ENCODE measurements at places on chromosomes 5 and 9.
A peak's percentile ranks its signal among the peaks of the same experiment; 100 is the strongest.

- no peak for DNase-seq
These were observed 305.1 kb upstream of the SGCD start for GRCh38 chr5:156021866-156022265.

DNA sequence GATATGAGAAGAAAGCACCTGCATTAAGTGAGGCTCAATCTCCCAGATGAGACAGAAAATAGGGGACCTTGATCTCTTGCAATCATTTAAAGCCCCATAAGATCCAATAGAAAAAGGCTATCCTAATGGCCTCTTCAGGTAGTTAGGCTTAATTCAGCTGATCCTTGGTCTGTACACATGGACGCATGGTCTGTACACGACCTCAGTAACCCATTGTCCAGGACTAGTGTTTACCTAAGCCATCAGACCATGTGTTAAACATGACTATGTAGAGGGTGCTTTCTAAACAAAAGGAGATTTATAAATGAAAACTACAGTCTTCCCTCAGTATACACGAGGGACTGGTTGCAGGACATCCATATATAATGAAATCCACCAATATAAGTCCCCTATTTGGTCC, 7.5 kb downstream of the MARCHF3 start:
- DNase-seq, result no peak

DNA sequence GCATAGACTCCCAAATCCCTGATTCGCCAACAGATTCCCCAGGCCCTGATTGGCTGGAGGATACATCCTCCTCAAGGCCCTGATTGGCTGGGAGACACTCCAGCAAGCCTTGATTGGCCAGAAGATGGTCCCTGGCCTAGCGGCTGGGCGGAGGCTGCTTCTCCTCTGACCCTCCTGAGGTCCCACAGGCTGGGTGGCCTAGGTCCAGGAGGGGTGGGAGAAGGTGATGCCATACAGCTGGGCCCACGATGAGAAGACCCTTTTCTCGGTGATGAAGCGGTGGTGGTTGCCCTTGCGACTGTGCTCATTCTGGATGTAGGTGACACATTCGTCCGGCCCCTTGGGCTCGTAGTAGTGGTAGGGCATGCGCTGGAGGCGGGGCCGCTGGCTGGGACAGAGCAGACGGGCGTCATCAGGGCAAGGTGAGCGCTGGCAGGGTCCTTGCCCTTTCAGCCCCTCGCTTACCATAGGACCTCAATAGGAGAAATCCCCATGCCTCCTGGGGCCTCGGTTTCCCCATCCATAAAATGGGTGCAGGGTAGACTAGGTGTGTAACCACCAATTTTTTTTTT, 9.0 kb upstream of the AK1 start:
- no peak for DNase-seq

DNA sequence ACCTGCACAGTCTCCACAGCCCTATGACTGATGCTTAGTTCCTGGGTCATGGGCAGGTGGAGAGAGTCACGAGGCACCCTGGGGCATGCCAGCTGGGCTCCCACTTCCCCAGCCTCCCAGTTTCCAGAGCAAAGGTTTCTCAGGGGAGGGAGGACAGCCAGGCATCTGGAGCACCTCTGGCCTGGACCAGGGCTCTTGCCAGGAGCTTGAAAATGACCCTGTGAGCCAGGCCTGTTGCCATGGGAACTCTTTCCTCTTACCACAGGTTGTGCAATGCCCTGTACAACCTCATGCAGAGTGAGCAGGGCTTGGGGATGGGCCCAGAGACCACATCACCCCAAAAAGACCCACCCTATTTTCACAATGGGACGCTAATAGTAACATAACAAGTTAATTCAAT, 113.1 kb downstream of the PSD2 start:
- no peak for DNase-seq

GRCh38 chr5:140246378-140247122, 56.4 kb downstream of the PFDN1 start:
- DNase-seq, result no peak

DNA sequence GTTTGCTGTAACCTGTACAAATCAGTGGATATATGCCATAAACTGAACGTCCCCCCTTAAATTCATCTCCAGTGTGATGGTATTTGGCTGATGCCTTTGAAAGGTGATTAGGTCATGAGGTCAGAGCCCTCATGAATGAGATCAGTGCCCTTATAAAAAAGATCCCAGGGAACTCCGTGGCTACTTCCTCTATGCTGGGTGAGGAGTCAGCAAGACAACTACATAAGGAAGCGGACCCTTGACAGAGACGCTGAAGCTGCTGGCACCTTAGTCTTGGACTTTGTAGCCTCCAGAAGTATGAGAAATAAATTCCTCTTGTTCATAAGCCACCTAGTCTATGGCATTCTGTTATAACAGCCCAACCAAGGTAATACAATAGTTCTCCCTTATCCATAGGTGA, 215.1 kb upstream of the ZNF608 start:
- no peak for DNase-seq

GRCh38 chr9:118463419-118463818, 759.2 kb downstream of the TLR4 start:
- DNase-seq, result no peak

DNA sequence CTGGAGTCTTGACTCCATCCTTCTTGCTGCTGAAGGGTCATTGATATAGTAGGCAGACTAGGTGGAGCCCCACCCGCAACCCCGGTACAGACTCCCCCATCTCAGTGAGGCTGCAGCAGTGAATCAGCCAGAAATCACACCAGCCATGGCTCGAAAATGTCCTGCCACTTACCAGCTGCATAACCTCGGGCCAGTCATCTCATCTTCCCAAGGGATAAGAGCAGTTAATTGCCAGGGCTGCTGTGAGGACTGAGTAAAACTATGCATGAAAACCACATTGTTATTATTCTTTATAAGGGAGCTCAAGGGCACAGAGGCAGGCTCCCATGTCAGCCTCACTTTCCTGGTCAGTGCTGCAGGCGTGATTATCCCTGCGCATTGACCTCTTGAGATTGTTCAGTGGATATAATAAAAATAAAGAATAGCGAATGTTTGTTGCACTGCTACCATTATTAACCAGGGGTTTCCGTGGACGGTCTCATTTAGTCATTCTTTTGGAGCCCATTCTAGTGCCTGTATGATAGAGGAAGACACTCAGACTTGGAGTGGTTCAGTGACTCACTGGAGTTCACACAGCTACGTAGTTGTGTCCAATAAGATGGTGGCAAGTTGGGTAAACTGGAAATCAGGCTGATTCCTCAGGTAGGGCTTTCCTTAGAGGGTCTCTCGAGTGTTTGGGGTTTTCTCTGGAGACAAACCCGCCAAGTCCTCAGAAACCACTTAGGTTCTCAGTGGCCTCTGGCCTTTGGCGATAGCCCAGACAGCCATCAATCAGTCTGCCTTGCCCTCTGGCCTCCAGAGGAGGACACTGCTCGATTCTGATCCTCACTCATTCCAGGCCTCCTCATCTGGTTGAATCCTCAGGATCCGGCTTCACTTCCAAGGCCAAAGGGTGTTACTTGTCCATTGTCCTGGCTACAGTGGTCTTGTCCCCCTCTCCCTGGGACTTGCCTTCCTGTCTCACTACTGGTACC, 39.9 kb downstream of the COL15A1 start:
- DNase-seq, result no peak

GRCh38 chr9:92671323-92671722, 1.4 kb upstream of the IPPK start:
- DNase-seq, result no peak

- DNase-seq, result no peak
These were observed 1.7 kb downstream of the SLIT3 start for GRCh38 chr5:169299191-169299662.

GRCh38 chr5:96384353-96384752, 48.7 kb downstream of the PCSK1 start:
- DNase-seq, result no peak

DNA sequence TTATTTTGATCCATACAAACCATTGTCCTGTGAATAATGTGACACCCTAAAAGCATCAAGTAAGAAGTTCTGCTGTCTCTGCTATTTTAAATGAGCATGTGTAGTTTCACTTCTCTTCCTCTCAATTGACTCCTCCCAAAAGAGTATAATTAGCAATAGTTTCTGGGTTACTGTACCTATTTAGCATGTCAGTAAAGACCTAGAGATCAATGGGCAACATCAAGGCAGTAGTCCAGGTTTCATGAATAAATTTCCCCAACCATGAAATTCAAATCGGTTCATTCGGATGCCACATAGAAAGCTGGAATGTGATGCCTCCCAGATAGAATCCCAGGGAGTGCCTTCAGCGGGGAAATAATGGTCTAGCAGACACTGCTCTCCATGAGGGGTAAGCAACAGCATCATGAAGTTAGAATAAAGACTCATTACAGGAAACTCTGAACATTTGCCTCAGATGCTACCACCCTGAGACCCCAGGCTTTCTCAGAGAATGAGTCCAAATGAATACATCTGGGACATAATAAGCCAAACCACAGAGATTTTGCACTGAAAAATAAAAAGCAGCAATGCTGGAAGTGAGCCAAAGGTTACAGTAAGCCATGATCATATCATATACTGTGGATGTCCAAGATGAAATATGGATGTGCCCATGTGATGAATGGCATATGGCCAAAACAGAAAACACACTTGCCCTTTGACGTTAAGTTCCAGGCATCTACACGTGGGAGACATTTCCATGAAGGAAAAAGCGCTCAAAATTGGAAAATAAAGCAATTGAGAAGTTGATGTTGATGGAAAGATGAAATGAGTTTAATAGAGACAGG, 1107.0 kb upstream of the SEMA6A start:
- DNase-seq, result no peak

- DNase-seq, result no peak
These were observed 171.7 kb downstream of the ATPSCKMT start for GRCh38 chr5:10077791-10078545.

- DNase-seq, result no peak
These were observed 23.2 kb upstream of the PTGS1 start for GRCh38 chr9:122347348-122348287.

- no peak for DNase-seq
These were observed 10.5 kb downstream of the GRAMD2B start for GRCh38 chr5:126433701-126434100.

DNA sequence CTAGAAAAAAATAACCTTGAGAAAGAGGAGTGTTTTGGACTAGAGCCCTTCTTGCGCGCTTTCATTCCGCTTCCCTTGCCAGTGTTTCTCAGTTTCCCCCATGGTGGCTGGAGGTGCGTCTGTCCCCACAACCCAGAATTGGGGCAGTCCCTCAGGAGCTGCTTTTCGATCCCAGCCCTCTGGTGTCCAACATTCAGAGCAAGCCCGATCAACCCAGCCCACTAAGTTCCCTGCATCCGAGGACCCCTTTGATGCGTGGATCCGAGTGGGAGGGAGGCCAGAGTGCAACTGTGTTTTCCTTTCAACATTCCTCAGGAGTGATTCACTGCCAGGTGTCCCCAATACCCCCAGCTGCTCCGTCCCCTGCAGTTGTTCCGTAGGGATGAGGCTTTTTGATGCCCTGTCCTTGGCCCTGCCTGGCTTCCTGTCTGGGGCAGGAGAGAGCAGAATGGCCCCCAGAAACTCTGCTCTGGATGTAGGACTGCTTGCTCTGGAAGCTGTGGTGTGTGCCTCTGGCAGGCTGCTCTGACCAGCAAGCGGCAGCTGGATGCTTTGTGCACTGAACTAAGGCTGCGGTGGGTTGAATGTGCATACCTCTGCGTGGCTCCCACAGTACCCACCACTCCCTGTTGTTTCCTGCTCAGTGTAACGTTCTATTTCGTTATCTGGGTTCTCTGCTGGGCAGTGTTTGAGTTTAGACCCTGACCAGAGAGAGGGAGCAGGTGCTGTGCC, 117.5 kb downstream of the BOD1 start:
- DNase-seq, result no peak

- no peak for DNase-seq
These were observed 320.2 kb downstream of the CTNND2 start for GRCh38 chr5:11584017-11584416.

- DNase-seq, result no peak
These were observed 132.8 kb upstream of the CDKN2B start for GRCh38 chr9:22141908-22142307.

DNA sequence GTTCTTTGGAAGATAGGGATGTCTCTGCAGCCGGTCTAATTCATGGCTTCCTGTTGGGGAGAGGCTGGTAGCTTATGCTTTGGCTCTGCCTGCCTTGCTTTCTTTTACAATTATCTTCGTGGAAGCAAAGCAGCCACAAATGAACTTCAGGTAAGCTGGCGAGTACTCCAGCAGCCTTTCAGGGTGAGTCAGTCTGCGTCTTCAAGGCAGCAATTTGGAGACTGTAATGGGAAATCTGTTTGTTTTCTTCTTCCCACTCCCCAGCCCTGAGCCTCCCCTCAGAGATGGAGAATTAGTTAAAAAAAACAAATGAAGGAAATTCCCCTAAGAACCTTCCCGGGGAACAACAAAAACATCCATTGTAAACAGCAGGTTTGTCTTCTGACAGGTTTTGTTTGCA, 100.1 kb downstream of the PSAT1 start:
- DNase-seq, result no peak

GRCh38 chr9:73667749-73668148, 516.1 kb downstream of the ANXA1 start:
- no peak for DNase-seq

DNA sequence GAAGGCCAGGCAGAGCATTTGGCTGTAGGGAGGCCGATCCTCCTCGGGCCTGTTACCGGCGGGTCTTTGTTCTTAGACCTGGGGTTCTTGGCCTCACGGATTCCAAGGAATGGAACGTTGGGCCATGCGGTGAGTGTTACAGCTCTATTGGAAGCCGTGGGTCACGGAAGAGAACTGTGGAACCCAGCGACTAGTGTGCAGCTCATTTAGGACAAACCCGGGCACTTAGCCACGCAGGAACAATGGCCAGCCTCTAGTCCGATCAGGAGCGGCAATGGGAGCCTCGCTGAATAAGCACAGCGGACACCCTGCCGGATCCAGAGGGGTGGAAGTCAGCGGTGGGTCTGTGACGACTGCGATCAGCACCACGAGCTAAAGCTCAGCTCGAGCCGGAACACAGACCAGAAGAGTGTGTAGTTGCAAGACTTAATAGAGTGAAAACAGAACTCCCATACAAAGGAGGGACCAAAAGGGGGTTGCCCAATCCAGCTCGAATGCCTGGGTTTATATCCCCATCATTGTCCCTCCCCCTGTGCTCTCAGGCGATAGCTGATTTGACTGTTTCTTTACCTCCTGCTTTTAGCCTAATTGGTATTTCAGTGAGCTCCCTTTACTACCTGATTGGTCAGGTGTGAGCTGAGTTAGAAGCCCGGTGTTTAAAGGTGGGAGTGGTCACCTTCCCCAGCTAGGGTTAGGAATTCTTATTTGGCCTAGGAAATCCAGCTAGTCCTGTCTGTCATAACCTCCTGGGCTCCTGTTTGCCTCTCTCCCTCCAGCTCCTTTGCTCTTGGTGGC, 53.7 kb upstream of the RPL26L1 start:
- no peak for DNase-seq

- no peak for DNase-seq
These were observed 24.5 kb upstream of the FCN1 start for GRCh38 chr9:134942011-134942787.

GRCh38 chr9:70205366-70206020, 53.3 kb upstream of the SMC5 start:
- no peak for DNase-seq

DNA sequence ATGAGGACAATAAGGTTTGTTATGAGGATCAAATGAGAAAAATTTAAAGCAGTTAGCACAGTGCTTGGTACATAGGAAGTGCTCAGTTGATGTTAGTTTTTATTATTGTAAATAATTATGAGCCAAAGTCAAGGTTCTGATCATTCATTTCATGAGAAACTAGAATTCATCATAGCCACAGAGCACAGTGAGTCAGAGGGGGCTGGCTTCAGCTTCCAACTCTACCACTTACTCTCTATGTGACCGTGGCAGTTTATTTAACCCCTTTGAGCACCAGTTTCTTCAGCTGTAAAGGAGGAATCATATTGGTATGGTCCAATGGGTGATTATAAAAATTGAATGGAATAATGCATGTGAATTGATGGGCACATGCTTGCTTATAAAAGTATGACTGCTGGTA, 39.4 kb downstream of the KLHL3 start:
- DNase-seq, result peak; percentile 23

GRCh38 chr5:10257870-10258269, 7.8 kb downstream of the CCT5 start:
- DNase-seq, result no peak
